ENCODE measurements at places on chromosomes 1 and 21.

- no peak for DNase-seq
Observed at GRCh38 chr1:174692313-174692712, 244.5 kb downstream of the GPR52 start.

DNA sequence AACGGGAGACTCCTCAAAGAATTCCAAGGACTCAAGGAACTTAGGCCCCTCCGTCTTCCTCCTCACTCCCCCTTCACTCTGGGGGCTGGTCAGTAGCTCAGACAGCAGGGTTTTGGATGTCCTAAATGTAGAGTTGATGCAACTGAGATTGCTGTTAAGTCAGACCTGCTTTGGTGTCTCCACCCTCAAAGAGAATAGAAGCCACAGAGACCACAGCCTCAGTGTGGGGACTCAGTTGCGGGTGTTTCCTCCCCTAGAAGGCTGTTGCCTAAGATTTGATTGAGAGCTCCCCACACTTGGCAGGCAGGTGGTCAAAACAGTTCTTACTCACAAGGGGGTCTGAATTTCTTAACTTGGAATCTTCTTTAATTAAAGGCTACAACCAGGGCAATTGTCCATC, 7.6 kb downstream of the MAN1C1 start:
- DNase-seq, result no peak

GRCh38 chr1:79005945-79006344, 585 bp downstream of the ADGRL4 start:
- DNase-seq, result no peak

DNA sequence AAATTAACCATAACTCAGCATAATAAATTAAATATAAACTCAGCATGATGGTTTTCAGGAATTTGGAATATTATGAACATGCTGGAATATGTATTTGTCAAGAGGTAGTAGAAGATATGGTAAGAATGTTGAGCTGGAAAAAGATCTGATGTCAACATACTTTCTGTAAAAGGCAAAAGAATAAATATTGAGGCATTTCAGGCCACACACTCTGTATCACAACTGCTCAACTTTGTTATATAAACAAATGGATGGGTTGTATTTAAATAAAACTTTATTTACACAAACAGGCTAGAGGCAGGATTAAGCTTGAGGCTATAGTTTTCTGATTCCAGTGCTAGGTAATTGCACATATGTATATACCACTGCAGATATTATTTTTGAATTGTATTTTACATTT, 1409.4 kb downstream of the MRPL39 start:
- no peak for DNase-seq

- DNase-seq, result no peak
Observed at GRCh38 chr1:14939527-14940284, 213.8 kb upstream of the TMEM51 start.

- DNase-seq, result no peak
Observed at GRCh38 chr1:69499203-69499803, 68.4 kb upstream of the LRRC7 start.

DNA sequence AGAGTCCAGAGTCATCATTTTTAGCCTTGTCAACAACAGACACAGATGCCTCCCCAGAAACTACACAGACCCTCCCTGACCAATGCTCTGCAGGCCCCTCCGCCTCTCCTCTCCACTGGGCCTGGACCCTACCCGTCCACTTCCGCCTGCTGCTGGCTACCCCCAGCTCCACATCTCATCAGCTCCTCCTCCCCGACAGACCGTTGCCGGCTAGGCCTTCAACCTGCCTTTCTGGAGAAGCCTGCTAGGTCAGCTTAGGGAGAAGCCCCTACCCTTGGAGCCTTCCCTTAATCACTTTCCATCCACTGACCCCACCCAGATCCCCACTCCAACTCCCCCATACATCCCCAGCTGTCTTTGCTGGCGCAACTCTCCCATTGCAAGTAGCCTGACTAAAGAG, 1.4 kb downstream of the TRIM17 start:
- DNase-seq, result no peak

DNA sequence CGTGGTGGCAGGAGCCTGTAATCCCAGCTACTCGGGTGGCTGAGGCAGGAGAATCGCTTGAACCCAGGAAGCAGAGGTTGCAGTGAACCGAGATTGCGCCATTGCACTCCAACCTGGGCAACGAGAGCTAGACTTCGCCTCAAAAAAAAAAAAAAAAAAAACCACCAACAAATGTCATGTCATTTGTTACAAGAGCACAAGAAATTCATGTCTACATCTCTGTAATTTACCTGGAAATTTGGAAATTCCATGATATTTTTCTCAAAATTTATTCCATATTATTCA, 16.5 kb upstream of the VPS45 start:
- no peak for DNase-seq

GRCh38 chr1:227938276-227938675, 9.5 kb downstream of the WNT9A start:
- no peak for DNase-seq

Measured in stimulated activated CD4-positive, alpha-beta T cell treated with anti-CD3 and anti-CD28 coated beads, Interleukin-1b, Interleukin-23, amount 100 ng/mL, for 48 hours (primary cell).